ENCODE measurements at places on chromosomes 6 and 20.

DNA sequence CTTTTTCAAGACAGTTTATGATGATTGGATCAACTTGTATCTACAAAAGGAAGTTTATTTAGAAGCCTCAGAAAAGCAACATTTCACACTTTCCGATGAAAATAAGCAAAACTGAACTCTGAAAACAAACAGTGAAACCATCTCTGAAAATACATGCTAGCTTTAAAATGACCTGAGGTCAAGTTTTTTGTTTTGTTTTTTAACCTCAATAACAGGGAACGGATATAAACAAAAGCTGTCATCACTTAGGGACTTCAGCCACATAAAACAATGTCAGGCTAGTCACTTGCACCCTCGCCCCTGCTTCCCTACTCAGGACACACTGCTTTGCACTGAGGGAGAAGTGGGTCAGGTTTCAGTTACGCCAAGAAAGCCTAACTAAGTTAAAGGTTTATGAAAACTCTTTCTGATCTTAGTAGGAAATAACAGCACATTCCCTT lies 11.6 kb downstream of the BACH2 start:
- H3K27ac ChIP-seq = peak overlapping the region; percentile 99
- no peaks in the 10 kb centered on the region for H3K36me3 ChIP-seq
- H3K27me3 ChIP-seq = no peaks in the 10 kb centered on the region
- peaks cover 22% of the 10 kb centered on the region for H3K4me1 ChIP-seq
- peak overlapping the region; percentile 64 for H3K4me3 ChIP-seq

DNA sequence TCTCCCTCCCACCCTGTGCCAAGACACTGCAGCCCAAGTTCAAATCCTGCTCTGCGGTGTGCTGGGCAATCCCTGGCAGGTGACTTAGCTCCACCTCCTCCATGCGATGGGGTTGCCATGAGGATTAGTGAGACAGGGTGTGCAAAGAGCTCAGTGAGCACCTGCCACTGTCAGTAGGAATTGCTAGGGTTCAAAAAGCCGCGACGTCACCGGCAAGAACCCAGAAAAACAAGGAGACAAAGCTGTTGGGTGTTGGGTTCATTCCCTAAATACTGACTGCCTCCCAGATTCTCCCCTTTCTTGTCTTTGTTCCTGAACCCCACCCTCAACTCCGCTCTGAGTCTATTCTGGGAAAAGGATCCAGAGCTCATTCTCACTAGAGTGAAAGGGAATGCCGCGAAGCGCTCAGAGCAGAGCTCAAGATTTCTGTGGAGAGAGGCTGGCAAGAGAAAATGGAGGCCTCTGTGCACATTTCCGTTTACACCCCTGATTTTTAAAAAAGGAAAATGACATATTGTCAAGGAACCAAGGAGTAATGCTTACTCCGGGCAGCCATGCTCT lies 13.3 kb downstream of the PMEPA1 start:
- no peaks in the 10 kb centered on the region for H3K27me3 ChIP-seq
- no peaks in the 10 kb centered on the region for H3K36me3 ChIP-seq
- DNase-seq = no peak
- no peak overlapping the region for H3K4me3 ChIP-seq
- peaks cover 30% of the 10 kb centered on the region for H3K4me1 ChIP-seq
- H3K27ac ChIP-seq = no peak overlapping the region

DNA sequence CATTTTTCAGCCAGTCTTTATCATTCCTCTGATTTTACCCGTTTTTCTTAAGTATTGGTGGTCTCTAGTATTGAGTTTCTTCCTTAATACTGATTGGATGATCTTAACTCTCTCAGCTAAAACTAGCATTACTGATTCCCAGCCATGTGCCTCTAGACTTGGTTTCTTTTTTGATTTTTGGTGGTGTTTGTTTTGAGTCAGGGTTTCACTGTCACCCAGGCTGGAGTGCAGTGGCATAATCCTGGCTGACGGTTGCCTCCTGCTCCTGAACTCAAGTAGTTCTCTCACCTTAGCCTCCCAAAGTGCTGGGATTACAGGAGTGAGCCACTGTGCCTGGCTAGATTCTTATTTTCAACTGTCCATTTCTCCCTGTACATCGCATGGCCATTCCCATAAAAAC lies 24.9 kb downstream of the DPPA5 start:
- no peaks in the 10 kb centered on the region for H3K4me1 ChIP-seq
- H3K4me3 ChIP-seq = no peak overlapping the region
- H3K27me3 ChIP-seq = peaks cover 6% of the 10 kb centered on the region
- no peaks in the 10 kb centered on the region for H3K36me3 ChIP-seq

DNA sequence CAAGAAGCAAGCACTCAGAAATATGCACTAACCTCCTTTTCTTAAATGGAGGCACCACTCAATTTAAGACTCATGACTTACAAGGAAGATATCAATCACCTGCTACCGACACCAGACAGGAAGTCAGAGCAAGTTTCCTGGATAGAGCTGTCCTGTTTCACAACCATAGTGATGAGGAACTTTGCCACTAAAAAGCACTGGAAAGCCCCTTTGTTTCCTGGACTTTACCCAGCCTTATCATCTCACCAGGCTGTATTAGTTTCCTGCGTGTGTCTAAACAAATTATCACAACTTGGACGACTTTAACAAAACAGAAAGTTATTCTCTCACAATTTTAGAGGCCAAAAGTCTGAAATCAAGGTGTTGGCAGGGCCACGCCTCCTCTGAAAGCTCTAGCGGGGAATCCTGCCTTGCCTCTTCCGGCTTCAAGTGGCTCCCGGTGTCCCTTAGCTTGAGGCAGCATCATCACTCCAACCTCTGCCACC lies 253.8 kb upstream of the STXBP5 start:
- no peak overlapping the region for H3K4me3 ChIP-seq
- peak overlapping the region; percentile 3 for H3K27ac ChIP-seq
- peak; percentile 57 for DNase-seq
- H3K27me3 ChIP-seq = no peaks in the 10 kb centered on the region

- no peak overlapping the region for H3K27ac ChIP-seq
- no peak overlapping the region for H3K4me3 ChIP-seq
- H3K27me3 ChIP-seq = peaks cover 1% of the 10 kb centered on the region
- no peaks in the 10 kb centered on the region for H3K36me3 ChIP-seq
- H3K4me1 ChIP-seq = no peaks in the 10 kb centered on the region
- DNase-seq = no peak
Measured at GRCh38 chr6:87993356-87993755, 54.3 kb upstream of the SPACA1 start.

GRCh38 chr6:166514196-166514595 lies 72.3 kb downstream of the RAMACL start:
- no peak for DNase-seq
- H3K27me3 ChIP-seq = no peaks in the 10 kb centered on the region
- H3K4me3 ChIP-seq = no peak overlapping the region
- H3K4me1 ChIP-seq = peaks cover 6% of the 10 kb centered on the region

- no peaks in the 10 kb centered on the region for H3K36me3 ChIP-seq
- no peaks in the 10 kb centered on the region for H3K27me3 ChIP-seq
- no peak for DNase-seq
- no peak overlapping the region for H3K4me3 ChIP-seq
- H3K27ac ChIP-seq = no peak overlapping the region
Measured at GRCh38 chr6:154440422-154441043, 70.0 kb downstream of the CNKSR3 start.

- H3K4me1 ChIP-seq = no peaks in the 10 kb centered on the region
- peak; percentile 27 for DNase-seq
- H3K4me3 ChIP-seq = no peak overlapping the region
- H3K27me3 ChIP-seq = no peaks in the 10 kb centered on the region
- no peaks in the 10 kb centered on the region for H3K36me3 ChIP-seq
- H3K27ac ChIP-seq = peak overlapping the region; percentile 24
Measured at GRCh38 chr6:169167581-169168301, 85.9 kb downstream of the THBS2 start.

- no peaks in the 10 kb centered on the region for H3K4me1 ChIP-seq
- DNase-seq = no peak
- no peak overlapping the region for H3K4me3 ChIP-seq
- H3K27ac ChIP-seq = no peak overlapping the region
- no peaks in the 10 kb centered on the region for H3K27me3 ChIP-seq
- H3K36me3 ChIP-seq = no peaks in the 10 kb centered on the region
Measured at GRCh38 chr6:18680842-18681241, 293.7 kb downstream of the RNF144B start.

DNA sequence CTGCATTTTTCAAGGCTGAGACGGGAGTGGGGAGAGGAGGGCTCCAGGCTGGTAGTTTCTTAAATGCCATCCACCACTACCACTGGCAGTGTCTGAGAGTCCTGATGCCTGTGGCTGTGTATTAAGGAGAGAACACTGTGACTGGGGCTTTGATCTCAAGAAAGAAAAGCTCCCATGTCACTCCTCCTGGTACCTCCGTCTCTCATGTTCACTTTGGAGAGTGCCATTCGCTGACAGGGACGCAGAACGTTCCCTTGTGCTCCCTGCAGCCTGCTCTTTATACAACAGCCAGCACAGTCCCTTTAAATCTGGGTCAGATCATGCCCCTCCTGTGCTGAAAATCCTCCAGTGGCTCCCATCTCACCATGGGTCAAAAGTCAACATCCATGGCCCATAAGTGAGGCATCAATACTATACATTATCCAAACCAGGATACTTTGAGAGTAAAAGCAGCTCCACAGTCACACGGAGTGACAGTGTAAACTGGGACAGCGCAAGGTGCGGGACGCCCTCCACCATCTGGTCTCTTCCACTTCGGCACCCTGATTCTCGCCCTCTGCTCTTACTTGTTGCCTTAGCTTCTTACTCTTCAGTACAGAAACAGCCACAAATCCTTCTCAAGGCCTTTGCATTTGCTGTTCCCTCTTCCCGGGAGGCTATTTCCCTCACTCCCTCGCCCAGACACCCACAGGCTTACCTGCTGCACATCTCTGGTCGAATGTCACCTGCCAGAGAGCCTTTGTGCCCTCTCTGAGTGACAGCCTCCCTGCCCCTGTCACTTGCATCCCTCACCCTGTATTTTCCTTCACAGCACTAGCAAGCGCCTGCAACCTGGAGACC lies 20.0 kb downstream of the PDYN start:
- peaks cover 5% of the 10 kb centered on the region for H3K27me3 ChIP-seq
- no peaks in the 10 kb centered on the region for H3K4me1 ChIP-seq
- no peak overlapping the region for H3K4me3 ChIP-seq
- no peak for DNase-seq
- no peak overlapping the region for H3K27ac ChIP-seq
- no peaks in the 10 kb centered on the region for H3K36me3 ChIP-seq

GRCh38 chr20:1283522-1284510 lies 17.7 kb downstream of the SNPH start:
- H3K27ac ChIP-seq = no peak overlapping the region
- DNase-seq = no peak
- no peaks in the 10 kb centered on the region for H3K27me3 ChIP-seq
- H3K4me3 ChIP-seq = no peak overlapping the region
- no peaks in the 10 kb centered on the region for H3K36me3 ChIP-seq

- H3K36me3 ChIP-seq = no peaks in the 10 kb centered on the region
- peaks cover 2% of the 10 kb centered on the region for H3K27me3 ChIP-seq
- DNase-seq = peak; percentile 24
- H3K4me1 ChIP-seq = no peaks in the 10 kb centered on the region
Measured at GRCh38 chr20:33947709-33948295, 45.9 kb upstream of the RALY start.

GRCh38 chr20:2914160-2914559 lies 40.9 kb downstream of the PTPRA start:
- no peaks in the 10 kb centered on the region for H3K27me3 ChIP-seq
- H3K4me3 ChIP-seq = no peak overlapping the region
- peak; percentile 36 for DNase-seq
- no peaks in the 10 kb centered on the region for H3K36me3 ChIP-seq
- H3K4me1 ChIP-seq = peaks cover 6% of the 10 kb centered on the region

DNA sequence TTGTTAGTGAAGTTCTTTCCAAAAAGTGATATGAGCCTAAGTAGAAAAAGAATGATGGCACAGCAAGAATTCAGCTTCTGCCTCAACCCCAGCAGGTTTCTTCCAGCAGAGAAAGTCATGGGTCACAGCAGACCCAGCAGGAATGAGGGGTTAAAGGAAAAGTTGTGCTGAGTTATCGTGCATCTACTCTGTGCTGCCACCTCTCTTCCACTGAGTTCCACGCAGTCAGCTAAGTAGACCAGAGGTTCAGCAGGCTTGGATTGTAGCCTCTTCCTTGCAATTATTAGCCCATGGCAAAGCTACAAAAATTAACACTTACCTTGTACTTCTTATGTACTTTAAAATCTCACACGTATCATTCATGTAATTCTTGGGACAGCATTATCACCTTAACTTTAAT lies 510.8 kb downstream of the PTPRT start:
- H3K27ac ChIP-seq = no peak overlapping the region
- no peaks in the 10 kb centered on the region for H3K36me3 ChIP-seq
- H3K4me3 ChIP-seq = no peak overlapping the region
- no peaks in the 10 kb centered on the region for H3K27me3 ChIP-seq

- H3K27me3 ChIP-seq = peaks cover 8% of the 10 kb centered on the region
- no peaks in the 10 kb centered on the region for H3K4me1 ChIP-seq
- H3K27ac ChIP-seq = no peak overlapping the region
- H3K36me3 ChIP-seq = no peaks in the 10 kb centered on the region
- no peak overlapping the region for H3K4me3 ChIP-seq
Measured at GRCh38 chr20:62225820-62226635, 6.0 kb upstream of the HRH3 start.

- H3K27ac ChIP-seq = no peak overlapping the region
- no peak overlapping the region for H3K4me3 ChIP-seq
- no peaks in the 10 kb centered on the region for H3K4me1 ChIP-seq
- no peak for DNase-seq
Measured at GRCh38 chr20:24630486-24631172, 161.2 kb downstream of the SYNDIG1 start.

GRCh38 chr6:24534329-24534728 lies 39.6 kb downstream of the ALDH5A1 start:
- no peaks in the 10 kb centered on the region for H3K4me1 ChIP-seq
- no peaks in the 10 kb centered on the region for H3K36me3 ChIP-seq
- H3K27ac ChIP-seq = no peak overlapping the region
- H3K4me3 ChIP-seq = no peak overlapping the region

DNA sequence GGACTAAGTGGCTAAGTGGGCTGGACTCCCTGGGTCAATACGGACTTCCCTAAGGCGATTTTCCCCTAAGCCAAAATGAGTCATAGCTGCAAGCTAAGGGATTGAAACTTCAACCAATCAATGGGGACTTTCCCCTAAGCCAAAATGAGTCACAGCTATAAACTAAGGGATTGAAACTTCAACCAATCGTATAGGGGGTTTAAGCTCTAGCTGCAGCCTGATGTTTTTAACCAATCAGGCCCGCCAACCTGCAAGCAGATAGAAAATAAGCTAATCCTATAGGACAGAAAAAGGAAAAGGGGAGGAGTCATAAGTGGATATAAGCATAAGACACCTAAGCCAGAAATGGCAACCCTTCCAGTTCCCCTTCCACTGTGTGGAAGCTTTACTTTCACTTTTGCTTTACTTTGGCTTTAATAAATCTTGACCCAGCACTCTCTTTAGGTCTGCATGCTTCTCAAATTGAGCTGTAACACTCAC lies 655.0 kb upstream of the HS3ST5 start:
- DNase-seq = no peak
- no peaks in the 10 kb centered on the region for H3K36me3 ChIP-seq
- H3K4me1 ChIP-seq = no peaks in the 10 kb centered on the region
- H3K27ac ChIP-seq = no peak overlapping the region
- no peak overlapping the region for H3K4me3 ChIP-seq

DNA sequence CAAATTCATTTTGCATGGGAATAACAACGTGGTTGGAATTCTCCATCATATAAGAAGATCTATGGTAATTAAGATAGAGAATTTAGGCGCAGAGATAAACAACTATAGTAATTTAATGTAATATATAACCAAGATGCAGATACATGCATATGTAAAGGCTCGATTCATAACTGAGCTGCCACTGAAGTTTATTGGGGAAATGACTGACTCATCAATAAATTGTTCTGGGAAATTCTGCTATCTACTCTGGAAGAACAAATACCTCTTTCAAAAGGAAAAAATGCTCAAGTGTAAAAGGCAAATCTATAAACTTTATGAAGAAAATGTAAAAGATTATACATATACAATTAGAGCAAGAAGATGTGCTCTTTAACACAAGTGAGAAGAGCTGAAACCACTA lies 596.4 kb downstream of the MMUT start:
- no peak overlapping the region for H3K27ac ChIP-seq
- no peaks in the 10 kb centered on the region for H3K36me3 ChIP-seq
- no peak overlapping the region for H3K4me3 ChIP-seq
- no peaks in the 10 kb centered on the region for H3K27me3 ChIP-seq
- H3K4me1 ChIP-seq = no peaks in the 10 kb centered on the region

Data from endothelial cell of umbilical vein (primary cell).